Keratinocyte (primary cell): ENCODE measurements at places on chromosomes 2 and 18.
A peak's percentile ranks its signal among the peaks of the same experiment; 100 is the strongest.

DNA sequence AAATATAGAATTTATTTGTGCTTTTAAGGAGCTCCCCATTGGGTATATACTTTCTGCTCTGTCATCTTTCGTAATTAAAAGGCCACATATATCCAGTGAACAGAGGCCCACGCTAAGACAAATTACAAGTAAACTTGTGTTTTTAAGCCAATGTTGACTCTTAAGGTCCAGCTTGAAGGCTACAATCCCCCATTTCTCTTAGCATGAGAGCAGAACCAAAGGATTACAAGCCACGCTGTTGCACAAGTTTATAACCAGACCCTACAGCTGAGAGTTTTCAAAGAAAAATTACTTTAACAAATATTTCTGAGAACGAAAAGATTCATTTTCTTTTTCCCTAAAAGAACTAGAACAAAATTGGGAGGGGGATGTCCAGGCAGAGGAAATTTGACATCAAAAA, 471.0 kb downstream of the TXNL1 start:
- DNase-seq = no peak

DNA sequence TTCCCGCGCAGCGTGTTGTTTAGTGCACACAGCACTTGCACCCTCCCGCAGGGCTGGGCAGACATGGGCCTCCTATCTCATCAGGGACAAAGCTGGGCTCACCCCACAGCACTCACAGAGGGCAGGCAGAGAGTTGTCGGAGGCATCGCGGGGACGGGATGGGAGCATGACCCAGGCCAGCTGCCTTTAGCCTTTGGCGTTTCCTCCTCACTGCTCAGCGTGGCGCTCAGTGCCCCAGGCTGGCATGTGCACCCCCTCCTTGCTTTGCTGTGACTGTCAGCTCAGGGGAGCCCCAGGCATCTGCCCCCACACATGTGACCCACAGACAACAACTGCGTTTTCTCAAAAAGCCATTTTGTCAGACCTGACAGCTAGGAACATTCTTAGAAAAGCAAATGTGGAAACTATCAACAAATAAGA, 101.1 kb downstream of the RNF144A start:
- DNase-seq = no peak

DNA sequence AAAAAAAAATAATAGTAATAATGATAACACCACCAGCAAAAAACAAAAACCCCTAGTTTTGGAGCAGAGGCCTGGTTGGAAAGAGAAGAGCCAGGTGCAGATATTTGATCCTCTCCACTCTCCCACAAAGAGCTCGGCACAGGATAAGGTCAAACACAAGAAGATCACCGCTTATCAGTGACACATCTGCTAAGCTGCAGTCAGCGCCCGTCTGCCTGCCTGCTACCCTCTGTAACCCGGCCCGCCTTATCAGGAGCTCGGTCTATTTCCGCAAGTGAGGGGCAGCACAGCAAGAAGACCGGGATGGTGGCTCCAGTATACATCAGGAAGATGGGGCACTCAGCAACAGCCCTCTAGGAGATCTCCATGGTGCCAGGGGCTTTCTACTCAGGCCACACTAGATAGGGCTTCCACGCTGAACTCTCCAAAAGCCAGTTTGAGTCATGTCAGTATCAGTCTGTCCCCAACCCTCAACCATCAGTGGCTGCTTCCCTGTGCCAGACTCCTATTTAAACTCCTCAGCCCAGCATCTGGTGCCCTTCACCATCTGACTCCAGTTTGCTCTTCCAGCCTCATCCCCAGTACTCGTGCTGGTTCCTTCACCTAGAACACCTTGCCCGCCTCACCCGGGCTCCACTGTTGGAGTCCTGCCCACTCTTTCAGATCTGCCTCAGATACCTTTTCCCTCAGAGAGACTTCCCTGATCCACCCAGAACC, 67.3 kb upstream of the PPP1CB start:
- no peak for DNase-seq

GRCh38 chr2:187405921-187406320, 42.1 kb downstream of the CALCRL start:
- DNase-seq = no peak

DNA sequence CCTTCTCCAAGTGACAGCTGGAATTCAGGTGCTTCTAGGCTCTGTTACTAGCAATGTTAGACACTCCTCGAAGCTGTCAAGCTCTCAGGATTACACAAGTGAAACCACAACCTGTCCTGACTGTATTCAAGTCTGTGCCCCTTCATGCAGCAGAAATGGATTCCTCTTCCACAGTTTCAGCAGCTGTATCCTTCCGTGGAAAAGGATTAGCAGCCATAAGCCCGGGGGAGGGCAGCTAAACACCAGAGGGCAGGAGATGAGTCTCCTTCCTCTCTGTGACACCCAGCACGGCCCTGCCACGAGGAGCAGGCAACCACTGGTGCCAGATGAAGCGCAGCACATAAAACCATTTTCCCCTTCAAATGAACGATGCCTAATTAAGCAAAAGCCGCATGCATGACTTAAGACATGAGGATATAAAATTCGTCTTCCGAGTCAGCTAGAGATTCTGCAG, 1.2 kb downstream of the ST3GAL5 start:
- DNase-seq = no peak

GRCh38 chr18:45891806-45892205, 66.3 kb downstream of the SIGLEC15 start:
- no peak for DNase-seq

DNA sequence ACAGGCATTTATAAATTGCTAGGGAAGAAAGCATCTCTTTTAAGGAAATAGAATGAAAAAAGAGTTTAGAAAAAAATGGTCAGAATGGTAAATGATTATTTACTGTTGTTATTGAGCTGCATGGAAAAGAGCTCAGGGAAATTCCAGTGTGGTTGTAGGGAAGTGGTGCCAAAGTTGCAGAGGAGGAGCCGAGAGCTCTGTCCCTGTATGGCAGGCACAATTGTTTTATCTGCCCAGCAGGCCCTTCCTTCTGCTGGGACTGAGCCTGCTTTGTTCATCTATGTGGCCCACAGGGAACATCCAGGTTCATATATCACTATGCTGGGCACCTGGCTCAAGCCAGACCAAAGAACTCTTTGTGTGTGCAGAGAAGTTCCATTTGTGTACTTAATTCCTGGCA, 80.8 kb upstream of the AGAP1 start:
- DNase-seq = no peak

GRCh38 chr2:50556934-50557575, 474.9 kb downstream of the NRXN1 start:
- DNase-seq = no peak

GRCh38 chr2:166361351-166362153, 14.2 kb downstream of the SCN9A start:
- no peak for DNase-seq

- peak; percentile 84 for DNase-seq
These were observed 129.5 kb upstream of the PELI1 start for GRCh38 chr2:64273524-64274398.

GRCh38 chr2:149994057-149994728, 406.6 kb upstream of the MMADHC start:
- DNase-seq = peak; percentile 97

- no peak for DNase-seq
These were observed 53.5 kb downstream of the COLEC12 start for GRCh38 chr18:446941-447560.

DNA sequence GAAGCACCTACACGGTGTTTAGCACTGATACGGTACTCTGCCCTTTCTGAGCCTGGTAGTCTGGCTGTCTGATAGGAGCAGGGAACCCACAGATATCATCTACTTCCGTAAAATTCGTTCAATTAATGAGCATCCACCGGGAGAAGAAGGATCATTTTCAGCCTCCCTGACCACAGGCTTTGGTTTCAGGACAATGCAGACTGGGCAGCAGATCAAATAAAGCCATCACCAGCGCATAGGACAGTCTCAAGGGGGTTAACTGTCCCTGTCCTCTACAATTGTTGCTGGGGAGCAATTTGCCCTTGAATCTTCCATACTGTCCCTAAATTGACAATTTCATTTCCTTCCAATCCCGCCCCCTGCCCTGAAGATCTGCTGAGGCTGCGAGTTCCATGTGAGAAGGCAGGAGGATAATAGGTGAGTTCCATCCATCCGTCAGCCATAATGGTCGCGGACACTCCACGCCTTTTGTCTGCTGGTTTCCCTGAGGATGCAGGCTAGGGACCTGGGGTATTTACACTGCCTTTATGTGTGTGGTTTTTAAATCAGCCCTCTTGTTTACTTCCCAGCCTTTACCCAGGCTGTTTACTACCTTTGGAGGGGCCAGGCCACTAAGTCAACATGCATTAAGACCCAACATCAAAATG, 110.0 kb downstream of the MYCN start:
- DNase-seq = no peak

DNA sequence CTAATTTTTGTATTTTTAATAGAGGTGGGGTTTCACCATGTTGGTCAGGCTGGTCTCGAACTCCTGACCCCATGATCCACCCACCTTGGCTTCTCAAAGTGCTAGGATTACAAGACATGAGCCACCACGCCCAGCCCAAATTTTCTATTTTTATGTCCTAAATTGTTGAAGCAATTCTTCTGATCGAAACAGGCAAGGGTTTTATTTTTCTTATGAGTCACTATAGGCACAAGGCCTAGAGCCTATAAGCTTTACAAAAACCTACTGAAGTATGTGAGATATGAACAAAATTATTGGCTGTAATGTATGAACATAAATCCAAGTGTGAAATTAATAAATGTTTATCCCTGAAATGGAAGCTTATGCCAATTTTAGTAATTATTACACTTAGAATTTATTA, 464.2 kb upstream of the NRP2 start:
- no peak for DNase-seq

- DNase-seq = no peak
These were observed 1.3 kb downstream of the RASGRP3 start for GRCh38 chr2:33477473-33478468.

- no peak for DNase-seq
These were observed 134.0 kb upstream of the SERTAD2 start for GRCh38 chr2:64787698-64788097.

DNA sequence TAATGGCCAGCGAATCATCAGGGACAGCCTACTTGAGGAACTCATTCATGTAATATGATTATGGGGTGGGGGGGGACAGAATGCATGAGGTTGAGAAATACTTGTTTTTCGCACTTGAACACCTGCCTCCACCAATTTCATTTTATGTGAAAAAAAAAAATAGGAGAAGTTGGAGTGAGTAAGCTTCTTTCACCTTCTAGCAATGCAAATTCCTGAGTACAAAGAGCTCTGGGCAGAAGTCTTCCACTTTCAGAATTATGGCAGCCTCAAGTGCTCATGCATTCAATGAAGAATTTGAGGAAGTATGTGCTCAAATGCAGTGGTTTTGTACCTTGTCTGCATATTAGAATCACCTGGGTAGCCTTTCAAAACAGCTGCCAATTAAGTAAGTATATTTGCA, 40.1 kb upstream of the GPD2 start:
- no peak for DNase-seq

DNA sequence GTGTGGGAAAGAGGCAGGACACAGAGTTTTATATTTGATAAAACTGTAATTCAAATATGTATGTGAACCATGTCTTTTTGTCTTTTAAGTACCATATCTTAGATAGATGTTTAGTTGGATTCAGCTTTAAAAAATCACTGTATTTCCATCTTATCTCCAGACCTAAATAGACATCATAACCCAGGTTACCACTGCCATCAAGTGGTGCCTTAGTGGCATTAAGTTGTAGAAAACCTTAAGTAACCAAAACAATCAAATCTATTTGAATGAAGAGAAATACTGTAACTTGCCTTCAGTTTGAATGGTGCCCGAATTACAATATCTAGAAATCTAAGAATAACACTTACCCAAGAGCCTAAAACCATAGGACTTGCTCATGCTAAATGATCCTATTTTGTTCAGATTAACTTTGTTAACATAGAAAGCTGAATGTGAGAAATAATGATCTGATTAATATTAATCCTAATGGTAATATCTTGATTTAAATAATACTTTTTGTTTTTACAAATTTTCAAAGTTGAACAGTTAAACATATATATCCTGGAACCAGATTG, 92.5 kb upstream of the MAP2 start:
- DNase-seq = no peak

DNA sequence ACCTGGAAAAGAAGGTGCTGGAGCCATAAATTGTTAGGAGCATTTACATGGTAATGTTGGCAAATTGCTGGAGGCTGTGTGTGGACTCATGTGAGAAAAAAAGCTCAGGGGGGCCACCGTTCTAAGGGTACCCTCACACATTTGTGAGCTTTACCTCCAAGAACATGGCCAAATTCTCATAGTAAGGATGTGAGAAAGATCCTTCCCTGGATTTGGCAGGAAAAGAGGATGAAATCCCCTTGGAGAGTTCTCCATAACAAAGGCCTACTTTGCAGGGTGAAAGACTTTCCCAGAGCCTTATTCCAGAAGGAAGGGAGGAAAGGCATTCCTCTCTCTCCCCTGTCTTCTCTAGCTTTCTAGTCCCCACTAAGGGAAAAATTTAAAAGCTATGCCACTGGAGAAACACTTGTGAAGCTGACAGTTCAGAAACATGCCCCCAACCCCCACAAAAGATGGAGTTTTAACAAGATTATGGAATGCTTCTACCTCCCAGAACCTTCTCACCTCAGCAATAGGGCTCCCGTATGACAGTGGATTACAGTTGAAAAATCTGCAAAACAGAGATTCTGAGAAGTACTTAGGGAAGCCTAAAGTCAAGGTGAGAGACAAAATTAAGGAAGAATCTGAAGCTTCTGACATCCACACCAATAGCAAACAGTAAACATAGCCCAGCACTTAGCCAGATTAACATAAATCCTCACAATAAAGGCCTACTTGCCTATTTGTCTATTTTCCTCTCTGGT, 20.2 kb upstream of the ERMN start:
- no peak for DNase-seq

- no peak for DNase-seq
These were observed 98.4 kb downstream of the LYPD6 start for GRCh38 chr2:149428783-149429182.

DNA sequence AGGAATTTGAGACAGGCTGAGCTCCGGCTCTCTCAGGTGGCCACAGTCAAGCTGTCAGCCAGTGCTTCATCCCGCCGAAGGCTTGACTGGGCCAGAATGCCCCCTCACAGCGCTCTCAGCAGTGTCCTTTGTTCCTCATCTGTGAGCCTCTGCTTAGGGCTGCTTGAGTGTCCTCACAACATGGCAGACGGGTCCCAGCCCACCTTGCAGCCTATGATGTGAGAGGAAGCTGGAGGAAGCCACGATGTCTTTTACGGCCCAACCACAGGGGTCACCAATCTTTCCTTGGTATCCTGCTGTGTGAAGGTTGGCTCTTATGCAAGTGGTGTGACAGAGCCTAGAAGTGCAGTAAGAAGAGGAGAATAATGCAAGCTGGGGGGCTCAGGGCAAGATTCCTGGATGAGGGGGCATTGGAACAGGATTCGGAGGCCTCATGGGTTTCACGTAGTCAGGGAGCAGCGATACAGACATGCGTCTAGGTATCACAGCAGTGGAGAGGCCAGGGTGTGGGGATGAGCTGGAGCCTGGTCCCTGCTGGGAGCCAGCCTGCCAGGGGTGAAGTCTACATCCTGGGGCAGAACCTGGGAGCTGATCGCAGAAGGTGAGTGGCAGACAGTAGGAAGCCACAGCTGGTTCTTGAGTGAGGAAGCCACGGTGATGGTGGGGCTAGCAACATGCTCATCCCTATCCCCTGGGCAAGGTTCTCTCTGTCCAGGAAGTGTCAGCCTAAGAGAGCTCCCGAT, 234.1 kb downstream of the GLI2 start:
- no peak for DNase-seq

- DNase-seq = no peak
These were observed 300.7 kb upstream of the MEIS1 start for GRCh38 chr2:66134138-66134701.
